Uterus (tissue), 4 donors: ENCODE measurements at places on chromosomes 6 and 20. TPM values are rescaled to one million over a fixed set of nuclear protein-coding genes. Genes with fewer than 3 reads are reported as not detected.
A peak's percentile ranks its signal among the peaks of the same experiment; 100 is the strongest.

DNA sequence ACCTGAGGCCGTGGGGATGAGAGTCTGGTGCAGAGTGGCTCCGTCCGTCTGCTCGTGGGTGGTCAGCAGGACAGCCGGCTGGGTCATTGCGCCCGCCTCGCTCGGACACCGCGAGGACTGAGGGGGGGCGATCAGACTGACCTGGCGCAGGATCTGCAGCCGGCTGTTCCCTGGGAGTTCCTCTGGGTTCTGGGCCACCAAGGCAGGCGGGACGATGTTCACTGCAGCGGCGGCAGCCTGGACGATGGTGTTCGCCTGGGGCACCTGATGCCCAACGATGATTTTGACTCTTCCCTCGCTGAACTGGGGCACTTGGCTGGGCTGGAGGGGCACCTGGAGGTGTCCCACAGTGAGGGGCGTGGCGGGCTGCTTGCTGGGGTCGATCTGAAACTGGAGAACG lies 39.2 kb downstream of the ZFP64 start:
- H3K27me3 ChIP-seq = no peaks in the 10 kb centered on the region
- no peak overlapping the region for H3K4me3 ChIP-seq
- no peaks in the 10 kb centered on the region for H3K4me1 ChIP-seq
- no peak for DNase-seq
- H3K27ac ChIP-seq = no peak overlapping the region

DNA sequence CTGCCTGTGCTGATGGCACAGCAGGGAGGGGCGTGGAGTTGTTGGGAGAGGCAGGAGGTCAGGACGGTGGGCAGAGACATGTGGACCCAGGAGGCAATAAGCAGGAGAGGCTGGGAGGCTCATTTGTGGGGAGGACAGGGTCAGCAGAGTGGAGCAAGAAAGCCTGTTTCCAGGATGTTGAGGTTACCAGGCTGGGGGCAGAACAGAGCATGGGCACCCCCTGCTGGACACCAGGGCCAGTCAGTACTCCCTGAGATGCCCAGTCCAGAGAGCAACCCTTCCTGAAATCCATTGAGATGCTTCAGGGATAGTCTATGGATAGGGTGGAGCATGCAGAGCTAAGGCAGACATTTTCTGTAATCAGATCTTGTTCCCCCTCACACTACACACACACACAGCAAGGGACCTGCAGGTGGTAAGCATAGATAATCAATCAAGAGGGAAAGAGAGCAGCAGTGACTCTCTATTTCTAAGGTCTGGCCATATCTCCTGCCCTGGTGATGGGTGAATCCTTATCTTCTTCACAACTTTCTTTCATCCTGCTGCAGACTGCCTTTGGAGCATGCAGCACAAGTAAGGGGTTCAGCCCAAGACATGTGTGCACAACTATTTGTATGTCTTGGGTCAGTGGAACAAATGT lies 41.7 kb downstream of the MOCS1 start:
- H3K4me1 ChIP-seq = no peaks in the 10 kb centered on the region
- H3K36me3 ChIP-seq = no peaks in the 10 kb centered on the region
- no peak overlapping the region for H3K27ac ChIP-seq
- H3K27me3 ChIP-seq = no peaks in the 10 kb centered on the region
- H3K4me3 ChIP-seq = no peak overlapping the region

GRCh38 chr6:23265270-23265669 lies 695.9 kb downstream of the HDGFL1 start:
- no peaks in the 10 kb centered on the region for H3K27me3 ChIP-seq
- H3K27ac ChIP-seq = no peak overlapping the region
- no peak overlapping the region for H3K4me3 ChIP-seq
- H3K36me3 ChIP-seq = no peaks in the 10 kb centered on the region

GRCh38 chr6:45323656-45324224 lies 4.4 kb upstream of the RUNX2 start:
- no peak for DNase-seq
- H3K4me3 ChIP-seq = no peak overlapping the region
- no peaks in the 10 kb centered on the region for H3K4me1 ChIP-seq
- no peaks in the 10 kb centered on the region for H3K27me3 ChIP-seq
- no peaks in the 10 kb centered on the region for H3K36me3 ChIP-seq

DNA sequence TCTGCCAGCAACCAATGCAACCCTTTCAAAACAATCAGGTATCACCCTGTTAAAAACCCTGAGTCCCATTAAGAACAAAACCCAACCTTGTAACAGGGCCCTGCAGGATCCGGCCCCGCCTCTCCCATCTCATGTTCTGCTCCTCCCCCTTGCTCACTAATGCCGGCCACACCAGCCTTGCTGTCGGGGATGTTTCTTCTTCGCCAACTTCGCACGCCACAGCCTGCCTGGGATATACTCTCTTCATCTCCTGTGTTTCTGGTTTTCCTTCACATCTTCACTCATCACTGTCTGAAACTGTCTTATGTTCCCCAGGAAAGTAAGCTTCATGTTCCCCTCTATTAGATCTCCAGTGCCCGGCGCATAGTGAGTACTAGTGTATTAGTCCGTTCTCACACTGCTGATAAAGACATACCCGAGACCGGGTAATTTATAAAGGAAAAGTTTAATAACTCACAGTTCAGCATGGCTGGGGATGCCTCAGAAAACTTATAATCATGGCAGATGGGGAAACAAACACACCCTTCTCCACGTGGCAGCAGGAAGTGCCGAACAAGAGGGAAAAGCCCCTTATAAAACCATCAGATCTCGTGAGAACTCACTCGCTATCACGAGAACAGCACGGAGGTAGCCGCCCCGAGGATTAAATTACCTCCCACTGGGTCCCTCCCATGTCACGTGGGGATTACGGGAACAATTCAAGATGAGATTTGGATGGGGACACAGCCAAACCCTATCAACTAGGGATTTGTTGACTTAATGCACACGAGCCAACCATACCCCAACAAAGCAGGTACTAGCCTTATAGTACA lies 5.1 kb downstream of the TP53RK start:
- peak; percentile 56 for DNase-seq
- H3K4me1 ChIP-seq = no peaks in the 10 kb centered on the region
- peak overlapping the region; percentile 19 for H3K4me3 ChIP-seq
- no peaks in the 10 kb centered on the region for H3K36me3 ChIP-seq
- peak overlapping the region; percentile 65 for H3K27ac ChIP-seq
- H3K27me3 ChIP-seq = no peaks in the 10 kb centered on the region

DNA sequence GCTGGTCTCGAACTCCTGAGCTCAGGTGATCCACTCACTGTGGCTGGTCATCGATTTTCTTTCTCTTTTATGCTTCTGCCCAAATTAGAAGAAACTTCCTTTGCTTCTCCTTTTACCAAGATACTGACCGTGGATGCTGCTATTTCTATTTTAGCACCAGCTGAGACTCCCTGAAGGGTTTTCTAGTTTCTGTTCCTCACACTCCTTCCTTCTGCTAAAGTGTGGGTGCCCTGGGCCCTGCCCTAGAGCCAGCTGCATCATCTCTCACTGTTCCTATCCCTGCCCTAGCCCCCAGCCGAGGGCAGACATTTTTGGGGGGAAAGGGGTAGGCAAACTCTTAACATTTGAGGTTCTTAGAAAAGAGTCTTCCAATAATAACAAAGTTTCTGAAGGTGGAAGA lies 6.3 kb downstream of the SMOC2 start:
- H3K36me3 ChIP-seq = no peaks in the 10 kb centered on the region
- DNase-seq = no peak
- H3K27ac ChIP-seq = no peak overlapping the region
- H3K4me3 ChIP-seq = no peak overlapping the region
- H3K4me1 ChIP-seq = no peaks in the 10 kb centered on the region
- H3K27me3 ChIP-seq = no peaks in the 10 kb centered on the region

- no peaks in the 10 kb centered on the region for H3K36me3 ChIP-seq
- H3K27ac ChIP-seq = no peak overlapping the region
- no peak for DNase-seq
- H3K4me3 ChIP-seq = no peak overlapping the region
Observed at GRCh38 chr6:146472918-146473317, 70.7 kb upstream of the RAB32 start.

DNA sequence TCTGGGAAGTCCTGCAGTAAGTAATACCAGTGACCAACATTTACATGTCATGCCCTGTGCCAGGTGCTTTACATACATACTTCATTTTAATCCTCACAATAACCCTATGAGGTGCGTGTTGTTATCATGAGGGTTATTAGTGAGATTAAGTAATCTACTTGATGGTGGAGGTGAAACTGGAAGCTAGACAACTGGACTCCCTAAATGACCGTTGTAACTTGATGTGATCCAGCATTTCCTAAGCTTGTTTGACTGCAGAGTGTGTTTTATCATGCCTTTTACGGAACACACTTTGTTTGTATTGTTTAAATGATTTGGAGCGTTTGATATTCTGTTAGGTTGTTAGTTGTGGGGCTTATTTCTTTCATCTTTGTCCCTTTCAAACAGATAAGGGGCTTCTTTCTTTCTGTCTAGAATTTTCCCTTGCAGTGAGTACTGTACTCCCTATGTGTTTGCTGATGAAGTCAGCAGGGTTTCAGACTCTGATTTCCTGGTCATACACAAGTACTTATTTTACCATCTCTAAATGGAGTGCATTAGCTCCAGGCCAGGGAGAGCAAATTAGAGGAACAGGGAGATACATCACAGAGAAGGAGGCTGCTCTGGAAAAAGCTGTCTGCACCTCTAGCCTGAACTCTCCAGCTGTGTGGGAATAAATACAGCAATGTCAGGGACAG lies 29.7 kb downstream of the CHMP4B start:
- H3K36me3 ChIP-seq = no peaks in the 10 kb centered on the region
- no peak overlapping the region for H3K27ac ChIP-seq
- DNase-seq = no peak
- no peaks in the 10 kb centered on the region for H3K27me3 ChIP-seq
- H3K4me1 ChIP-seq = peaks cover 5% of the 10 kb centered on the region

DNA sequence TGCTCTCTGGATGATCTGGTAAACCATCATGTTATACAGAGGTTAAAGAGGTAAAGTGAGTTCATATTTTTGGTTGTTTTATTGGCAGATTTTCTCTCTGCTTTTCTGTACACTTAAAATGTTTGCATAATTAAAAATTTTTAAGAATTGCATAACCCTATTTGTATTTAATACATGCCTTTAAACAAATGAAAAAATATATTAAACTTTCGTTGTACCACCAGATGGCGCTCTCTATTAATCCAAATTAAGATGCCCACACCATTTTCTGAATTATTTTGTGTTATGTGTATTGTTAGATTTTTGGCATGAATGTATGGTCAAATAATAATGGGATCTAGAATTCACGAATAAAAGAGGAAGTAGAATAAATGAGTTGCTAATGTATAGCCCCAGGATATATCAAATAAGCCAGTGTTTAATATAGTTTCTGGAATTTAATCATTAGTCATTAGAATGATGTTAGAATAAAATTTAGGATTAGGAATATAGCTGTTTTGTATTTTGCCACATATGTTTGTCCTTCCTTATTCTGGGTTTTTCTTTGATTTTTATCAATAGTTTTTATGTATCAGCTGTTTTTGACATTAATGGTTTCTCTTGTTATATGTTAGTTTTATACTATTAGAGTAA lies 38.9 kb downstream of the SMAP1 start:
- H3K36me3 ChIP-seq = no peaks in the 10 kb centered on the region
- no peaks in the 10 kb centered on the region for H3K27me3 ChIP-seq
- H3K4me3 ChIP-seq = no peak overlapping the region
- H3K27ac ChIP-seq = no peak overlapping the region

DNA sequence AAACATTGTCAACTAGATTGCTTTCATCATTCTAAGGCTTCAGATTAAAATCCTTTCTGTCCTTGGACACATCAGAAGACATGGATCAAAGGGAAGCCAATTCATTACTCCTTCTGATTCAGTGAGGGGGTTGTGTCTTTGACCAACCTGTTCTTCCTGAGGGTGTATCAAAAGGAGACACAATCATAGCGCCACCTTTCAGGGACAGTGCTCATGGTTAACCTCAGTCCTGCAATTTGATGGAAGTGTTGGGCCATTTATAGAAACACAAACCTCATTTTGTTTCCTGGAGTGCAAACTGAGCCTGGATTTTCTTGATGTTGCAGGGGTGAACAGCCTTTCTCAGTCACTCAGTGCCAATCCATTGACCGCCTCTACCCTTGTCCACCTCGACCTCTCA lies 163.9 kb upstream of the SCGN start:
- H3K27ac ChIP-seq = no peak overlapping the region
- H3K27me3 ChIP-seq = no peaks in the 10 kb centered on the region
- no peaks in the 10 kb centered on the region for H3K36me3 ChIP-seq
- no peaks in the 10 kb centered on the region for H3K4me1 ChIP-seq
- no peak for DNase-seq
- no peak overlapping the region for H3K4me3 ChIP-seq

- no peaks in the 10 kb centered on the region for H3K4me1 ChIP-seq
- H3K27ac ChIP-seq = no peak overlapping the region
- H3K4me3 ChIP-seq = no peak overlapping the region
- no peaks in the 10 kb centered on the region for H3K27me3 ChIP-seq
- H3K36me3 ChIP-seq = no peaks in the 10 kb centered on the region
- DNase-seq = no peak
Observed at GRCh38 chr6:20328266-20328923, 73.3 kb upstream of the E2F3 start.

DNA sequence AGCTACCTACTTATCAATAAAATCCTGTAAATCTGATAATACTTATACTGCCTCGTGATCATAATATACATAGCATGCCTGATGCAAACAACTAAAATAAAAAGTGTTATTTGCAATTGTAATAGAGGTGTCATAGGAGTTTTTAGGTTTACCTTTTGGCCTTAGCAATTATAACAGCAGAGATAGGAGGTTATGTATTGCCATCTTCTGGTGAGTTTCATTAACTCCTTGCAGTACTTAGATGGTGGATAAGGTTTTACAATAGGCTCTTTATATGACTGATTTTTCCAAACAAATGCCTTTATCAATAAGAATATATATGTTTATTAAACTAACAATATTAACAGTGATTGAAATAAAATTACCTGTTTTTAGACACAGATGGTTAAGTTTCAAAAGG lies 27.8 kb upstream of the MYCT1 start:
- no peaks in the 10 kb centered on the region for H3K27me3 ChIP-seq
- H3K36me3 ChIP-seq = no peaks in the 10 kb centered on the region
- no peaks in the 10 kb centered on the region for H3K4me1 ChIP-seq
- H3K27ac ChIP-seq = no peak overlapping the region
- H3K4me3 ChIP-seq = no peak overlapping the region
- no peak for DNase-seq

GRCh38 chr6:3940703-3941102 lies 91.5 kb downstream of the FAM50B start:
- H3K27ac ChIP-seq = no peak overlapping the region
- H3K27me3 ChIP-seq = no peaks in the 10 kb centered on the region
- H3K36me3 ChIP-seq = no peaks in the 10 kb centered on the region
- DNase-seq = no peak

- H3K36me3 ChIP-seq = no peaks in the 10 kb centered on the region
- H3K4me1 ChIP-seq = no peaks in the 10 kb centered on the region
- H3K27ac ChIP-seq = no peak overlapping the region
- no peak for DNase-seq
- no peaks in the 10 kb centered on the region for H3K27me3 ChIP-seq
- no peak overlapping the region for H3K4me3 ChIP-seq
Observed at GRCh38 chr6:106005954-106006353, 80.2 kb upstream of the PRDM1 start.

The HELZ2 gene
- total RNA-seq = 30.6 TPM

The TTK gene
- total RNA-seq = 20.0 TPM

The TGM3 gene
- total RNA-seq = not detected

The TSHZ2 gene
- total RNA-seq = 43.3 TPM
